ENCODE measurements at places on chromosomes 11 and 22.

DNA sequence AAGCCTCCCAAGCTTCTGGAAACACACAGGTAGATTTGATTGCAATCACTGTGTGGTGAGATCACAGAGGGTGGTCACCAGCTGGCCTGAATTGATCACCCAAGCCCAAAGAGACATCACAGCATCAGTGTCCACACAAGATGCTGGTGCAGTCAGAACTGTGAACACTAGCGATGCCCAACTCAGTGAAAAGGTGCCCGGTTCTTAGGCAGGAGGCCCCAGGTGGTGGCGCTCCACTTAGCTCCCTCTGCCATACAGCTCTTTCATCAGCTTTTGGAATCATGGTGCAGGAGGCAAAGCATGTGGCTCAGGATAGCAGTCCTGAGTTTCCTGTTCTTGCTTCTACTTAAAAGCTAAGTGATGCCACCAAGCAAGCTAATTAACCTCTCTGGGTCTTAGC lies 11.1 kb downstream of the DGCR2 start:
- no peak for DNase-seq

- no peak for DNase-seq
Measured at GRCh38 chr11:8357505-8357888, 93.8 kb upstream of the LMO1 start.

- peak; percentile 81 for DNase-seq
Measured at GRCh38 chr11:18105802-18106574, at the start of gene SAAL1. Gene SAAL1, minus strand, starts transcription at chr11:18106082. Its CDS starts 41 bp downstream, at chr11:18106041.

GRCh38 chr11:119368121-119369034 lies 13.1 kb downstream of the USP2 start:
- DNase-seq = no peak

- no peak for DNase-seq
Measured at GRCh38 chr11:62925308-62925707, 4.1 kb upstream of the CHRM1 start.

Measured in stimulated activated CD8-positive, alpha-beta memory T cell treated with anti-CD3 and anti-CD28 coated beads, Interleukin-7, amount 100 ng/mL, for 48 hours (primary cell).